Ureter (tissue), 1 donor: ENCODE measurements at places on chromosomes 16 and 17.
A peak's percentile ranks its signal among the peaks of the same experiment; 100 is the strongest.

DNA sequence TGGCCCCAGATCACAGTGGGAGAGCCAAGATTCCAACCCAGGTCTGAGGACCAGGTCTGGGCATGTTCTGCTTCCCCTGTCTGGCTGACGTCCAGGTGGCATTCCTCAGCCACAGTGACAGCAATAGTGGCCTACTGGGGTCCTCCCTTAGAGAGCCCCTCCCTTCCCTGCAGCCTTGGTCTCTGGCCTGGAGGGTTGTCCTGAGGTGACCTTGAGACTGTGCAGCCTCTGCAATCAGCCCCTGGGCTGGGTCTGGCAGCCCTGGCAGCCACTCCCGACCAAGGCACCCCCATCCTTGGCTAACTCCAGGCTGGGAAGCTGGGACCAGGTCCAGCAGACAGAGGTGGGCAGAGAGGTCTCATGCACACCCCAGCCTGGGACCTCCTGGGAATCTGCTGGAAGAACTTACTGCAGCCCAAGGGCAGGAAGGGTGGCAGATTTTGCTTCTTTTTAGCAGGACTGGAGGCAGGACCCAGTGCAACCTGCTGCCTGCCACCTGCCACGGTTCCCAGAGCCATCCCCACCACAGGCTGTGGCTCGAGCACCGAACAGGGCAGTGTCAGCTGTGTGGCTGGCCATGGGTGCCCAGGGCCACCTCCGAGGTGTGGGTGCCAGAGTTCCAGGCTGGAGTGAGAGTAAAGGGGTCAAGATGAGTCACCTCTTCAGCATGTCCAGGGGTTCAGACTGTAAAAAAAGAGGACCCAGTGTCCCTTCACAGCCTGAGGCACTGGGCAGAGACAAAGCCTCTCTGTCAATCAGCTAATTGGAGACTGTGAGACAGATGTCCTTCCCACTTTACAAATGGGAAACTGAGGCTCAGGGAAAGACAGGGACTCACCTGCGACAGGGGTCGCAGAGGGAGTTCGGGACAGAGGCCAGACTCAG is 12.6 kb downstream of the GRB7 start:
- no peak for DNase-seq

- peak; percentile 84 for DNase-seq
Measured at GRCh38 chr17:63433746-63434591, 12.1 kb downstream of the CYB561 start.

DNA sequence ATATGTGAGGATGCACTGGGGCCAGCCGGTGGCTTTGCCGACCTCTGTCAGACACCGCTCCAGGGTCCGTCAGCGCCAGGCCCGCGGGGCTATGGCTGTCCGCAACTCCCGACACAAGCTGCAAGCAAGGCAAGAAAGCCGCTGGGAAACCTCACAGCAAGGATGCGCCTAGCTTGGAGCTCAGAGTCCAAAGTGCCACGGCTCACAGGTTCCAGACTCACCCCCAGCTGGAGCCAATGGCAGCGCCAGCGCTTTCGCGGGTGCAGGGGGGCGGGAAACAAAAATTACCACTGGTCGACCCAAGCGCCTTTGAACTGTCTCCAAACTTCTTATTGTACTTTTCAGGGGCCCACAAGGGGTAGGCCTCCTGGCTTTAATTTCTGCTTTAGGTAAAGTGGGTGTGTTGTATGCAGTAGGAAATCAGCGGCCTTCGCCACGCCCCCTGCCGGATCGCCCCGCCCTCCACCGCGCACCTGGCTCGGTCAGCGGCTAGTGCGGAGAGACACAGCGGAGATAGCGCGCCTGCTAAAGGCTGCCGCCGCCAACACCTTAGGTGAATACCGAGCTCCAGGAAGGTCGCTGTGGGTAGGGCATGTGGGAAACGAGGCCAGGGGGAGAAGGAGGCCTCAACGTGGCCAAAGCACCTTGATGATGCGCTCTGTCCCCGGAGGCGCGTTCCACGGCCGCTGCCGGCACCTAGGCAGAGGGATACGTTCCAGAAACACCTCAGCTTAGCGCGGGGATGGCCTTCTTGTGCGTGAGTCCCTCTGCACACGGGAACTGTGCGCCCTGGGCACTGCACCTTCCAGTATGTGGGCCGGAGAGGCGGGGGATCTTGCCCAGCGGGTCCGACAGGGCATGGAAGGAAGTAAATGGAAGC is 61.0 kb upstream of the RBL2 start:
- peak; percentile 76 for DNase-seq

DNA sequence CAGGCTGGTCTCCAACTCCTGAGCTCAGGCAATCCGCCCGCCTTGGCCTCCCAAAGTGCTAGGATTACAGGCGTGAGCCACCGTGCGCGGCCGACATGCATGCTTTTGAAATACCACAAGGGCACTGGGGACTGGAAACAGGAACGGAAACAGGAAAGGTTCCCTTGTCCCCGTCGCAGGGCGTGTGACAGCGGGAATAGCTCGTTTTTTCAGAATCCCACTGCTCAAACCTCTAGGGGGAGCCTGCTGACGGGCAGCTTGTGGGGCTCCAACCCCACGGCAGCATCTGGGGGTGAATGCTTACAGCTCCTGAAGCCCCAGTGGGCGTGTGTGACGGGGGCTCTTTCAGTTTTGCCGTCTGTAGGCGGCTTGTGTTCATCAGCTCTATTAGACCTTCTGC is 18.8 kb upstream of the ASGR2 start:
- DNase-seq: no peak

- no peak for DNase-seq
Measured at GRCh38 chr16:81707411-81708265, 71.5 kb upstream of the PLCG2 start.

DNA sequence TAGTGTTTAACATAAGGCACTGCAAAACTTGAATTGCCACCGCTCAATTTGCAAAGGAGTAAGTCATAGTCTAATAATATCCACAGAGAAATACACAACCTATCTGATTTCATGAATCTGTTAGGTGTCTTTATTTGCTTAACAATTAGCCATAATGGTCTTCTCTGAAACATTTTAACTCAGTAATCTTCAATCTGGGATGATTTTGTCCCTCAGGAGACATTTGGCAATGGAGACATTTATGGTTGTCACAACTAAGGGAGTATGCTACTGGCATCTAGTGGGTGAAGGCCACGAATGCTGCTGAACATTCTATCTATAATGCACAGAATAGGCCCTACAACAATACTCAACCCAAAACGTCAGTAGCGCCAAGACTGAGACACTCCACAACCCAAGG is 4.3 kb downstream of the UBE2G1 start:
- DNase-seq: no peak
